ACHN (cell line): ENCODE measurements at places on chromosomes 11 and 22.

- no peak for DNase-seq
Observed at GRCh38 chr11:131906963-131907362, 536.5 kb downstream of the NTM start.

DNA sequence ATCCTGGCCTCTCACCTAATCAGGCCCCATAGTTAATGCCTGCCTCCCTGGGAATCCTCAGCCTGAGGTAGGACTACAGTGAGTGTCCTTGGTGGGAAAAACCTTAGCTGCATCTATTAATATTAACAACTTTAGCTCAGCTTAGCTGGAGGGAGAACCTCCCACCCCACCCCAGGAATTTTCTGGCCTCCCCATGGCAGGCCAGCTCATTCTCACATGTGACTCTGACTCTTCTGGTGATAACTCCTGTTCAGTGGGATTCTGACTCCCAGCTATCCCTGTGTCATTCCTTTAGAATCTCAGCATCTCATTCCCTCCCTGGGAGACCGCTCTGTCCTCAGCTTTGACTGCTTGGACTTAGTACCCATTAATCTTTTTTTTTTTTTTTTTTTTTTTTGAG, 14.5 kb downstream of the ART5 start:
- DNase-seq, result peak; percentile 92

DNA sequence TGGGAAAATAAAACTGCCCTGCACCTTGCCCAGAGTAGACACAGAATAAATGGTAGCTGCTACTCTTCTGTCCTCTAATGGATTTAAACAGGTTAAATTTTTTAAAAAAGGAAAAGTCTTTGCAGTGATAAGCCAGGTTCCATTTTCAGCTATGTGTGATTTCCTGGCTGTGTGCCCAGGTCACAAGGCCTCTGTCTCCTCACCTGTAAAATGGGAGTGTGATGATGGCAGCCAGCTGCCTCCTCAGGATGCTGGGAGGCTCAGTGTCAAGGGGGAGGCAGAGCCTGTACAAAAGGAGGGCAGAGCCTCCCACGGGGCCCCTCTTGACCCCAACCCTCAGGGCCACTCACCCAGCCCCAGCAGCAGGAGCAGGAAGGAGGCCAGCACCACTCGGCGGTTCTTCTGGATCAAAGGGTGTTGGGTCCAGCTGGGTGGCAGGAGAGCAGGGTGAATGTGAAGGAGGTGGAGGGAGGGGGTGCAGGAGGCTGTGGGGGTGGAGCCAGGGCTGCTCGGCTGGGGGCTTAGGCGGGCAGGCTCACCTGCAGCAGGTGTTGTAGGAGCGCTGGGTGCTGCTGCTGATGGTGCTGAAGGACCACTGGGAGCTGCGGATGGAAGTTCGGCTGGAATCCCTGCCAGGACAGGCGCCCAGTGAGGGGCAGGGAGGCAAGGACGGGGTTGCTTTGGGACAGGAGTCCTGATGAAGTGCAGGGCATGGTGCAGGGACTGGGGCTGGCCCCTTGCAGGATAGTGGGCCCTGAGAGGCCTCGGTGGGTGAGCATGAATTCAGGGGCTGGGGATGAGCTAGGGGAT, 1.9 kb downstream of the TMEM134 start:
- DNase-seq, result no peak

GRCh38 chr11:32792111-32792947, 2.1 kb downstream of the CCDC73 start:
- peak; percentile 4 for DNase-seq

DNA sequence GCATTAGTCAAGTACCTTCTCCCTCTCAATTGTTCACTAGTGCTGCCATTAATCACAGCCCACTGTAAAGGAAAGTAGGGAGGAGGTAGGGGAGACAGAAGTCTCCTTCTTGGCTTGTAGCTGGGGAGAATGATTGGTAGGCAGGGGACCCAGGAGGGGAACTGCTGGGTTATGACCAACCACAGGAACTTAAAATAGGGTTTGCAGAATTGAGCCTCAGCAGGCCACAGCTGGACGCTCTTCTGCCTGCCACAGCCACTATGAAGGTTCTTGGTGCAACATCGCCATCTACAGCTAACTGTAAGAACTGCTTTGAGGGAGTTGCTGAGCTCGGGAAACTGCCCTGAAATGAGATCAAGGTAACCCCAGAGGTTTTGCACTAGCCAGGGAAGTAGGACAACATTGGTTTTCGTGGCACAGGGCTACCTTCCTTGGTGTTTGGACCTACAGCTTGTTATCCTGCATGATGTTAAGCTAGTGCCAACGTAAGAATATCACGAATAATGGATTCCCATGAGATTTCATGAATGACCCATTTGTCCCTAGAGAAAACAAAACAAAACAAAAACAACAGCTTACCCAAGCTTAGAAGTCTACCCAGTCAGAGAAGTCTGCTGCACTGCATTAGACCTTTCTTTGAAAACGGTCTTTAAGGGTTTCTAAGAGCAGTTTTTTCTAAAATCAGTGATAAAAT, 787.1 kb upstream of the API5 start:
- peak; percentile 50 for DNase-seq

- DNase-seq, result peak; percentile 77
Observed at GRCh38 chr22:37197451-37198257, 9.6 kb upstream of the C1QTNF6 start.
